Gastroesophageal sphincter (tissue), 4 donors: ENCODE measurements at places on chromosomes 4 and X.

GRCh38 chr4:4849524-4850193, 9.8 kb upstream of the MSX1 start:
- no peak for ATAC-seq
- no peaks in the 10 kb centered on the region for H3K36me3 ChIP-seq
- no peaks in the 10 kb centered on the region for H3K4me1 ChIP-seq
- no peak overlapping the region for H3K4me3 ChIP-seq

DNA sequence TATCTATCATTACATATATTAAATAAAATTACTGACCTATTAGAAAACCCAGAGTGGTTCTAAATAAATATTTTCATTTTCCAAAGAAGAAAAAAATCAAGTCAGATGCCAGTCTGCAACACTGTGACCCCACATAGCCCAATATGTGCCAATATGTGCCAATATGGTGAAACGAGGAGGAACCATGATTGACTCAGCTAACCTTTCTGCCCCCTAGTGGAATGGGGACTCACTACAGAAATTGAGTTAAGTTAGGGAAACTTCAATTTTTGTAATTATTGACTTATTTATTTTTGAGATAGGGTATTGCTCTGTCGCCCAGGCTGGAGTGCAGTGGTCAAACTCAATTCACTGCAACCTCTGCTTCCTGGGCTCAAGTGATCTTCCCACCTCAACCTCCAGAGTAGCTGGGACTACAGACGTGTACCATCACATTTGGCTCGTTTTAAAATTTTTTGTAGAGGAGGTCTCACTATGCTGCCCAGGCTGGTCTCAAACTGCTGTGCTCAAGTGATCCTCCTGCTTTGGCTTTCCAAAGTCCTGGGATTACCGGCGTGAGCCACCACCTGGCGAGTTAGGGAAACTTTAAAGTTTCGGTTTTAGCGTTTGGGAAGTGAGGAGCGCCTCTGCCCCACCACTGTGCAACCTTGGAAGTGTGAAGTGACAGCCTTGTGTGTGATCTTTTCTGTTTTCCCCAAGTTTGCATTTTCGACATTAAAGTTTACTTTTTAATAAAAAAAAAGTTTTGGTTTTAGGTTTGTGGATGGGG, 116.8 kb upstream of the SHISA3 start:
- H3K4me3 ChIP-seq, result no peak overlapping the region
- no peak for ATAC-seq
- H3K27ac ChIP-seq, result no peak overlapping the region
- no peaks in the 10 kb centered on the region for H3K4me1 ChIP-seq
- no peaks in the 10 kb centered on the region for H3K36me3 ChIP-seq

DNA sequence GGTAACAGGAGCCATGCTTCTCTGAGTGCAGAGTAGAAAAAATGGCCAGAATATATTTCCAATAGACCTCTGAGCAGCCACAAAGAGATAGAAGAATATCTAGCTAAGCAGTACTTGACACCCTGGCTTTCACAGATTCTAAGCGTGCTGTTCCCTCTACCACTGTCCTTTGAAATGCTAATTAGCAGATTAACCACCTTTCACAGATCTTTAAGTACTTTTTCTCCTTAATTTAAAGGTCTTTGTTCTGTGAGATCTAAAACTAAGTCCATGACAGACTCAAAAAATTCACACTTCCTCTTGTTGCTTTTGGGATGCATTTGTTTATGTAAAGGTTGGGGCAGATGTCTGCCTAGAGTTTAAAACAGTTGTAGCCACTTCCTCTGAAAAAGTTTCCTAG, 28.3 kb upstream of the MAGEC2 start:
- no peaks in the 10 kb centered on the region for H3K4me1 ChIP-seq
- no peaks in the 10 kb centered on the region for H3K36me3 ChIP-seq
- no peak overlapping the region for H3K27ac ChIP-seq
- no peak overlapping the region for H3K4me3 ChIP-seq
- no peaks in the 10 kb centered on the region for H3K27me3 ChIP-seq

DNA sequence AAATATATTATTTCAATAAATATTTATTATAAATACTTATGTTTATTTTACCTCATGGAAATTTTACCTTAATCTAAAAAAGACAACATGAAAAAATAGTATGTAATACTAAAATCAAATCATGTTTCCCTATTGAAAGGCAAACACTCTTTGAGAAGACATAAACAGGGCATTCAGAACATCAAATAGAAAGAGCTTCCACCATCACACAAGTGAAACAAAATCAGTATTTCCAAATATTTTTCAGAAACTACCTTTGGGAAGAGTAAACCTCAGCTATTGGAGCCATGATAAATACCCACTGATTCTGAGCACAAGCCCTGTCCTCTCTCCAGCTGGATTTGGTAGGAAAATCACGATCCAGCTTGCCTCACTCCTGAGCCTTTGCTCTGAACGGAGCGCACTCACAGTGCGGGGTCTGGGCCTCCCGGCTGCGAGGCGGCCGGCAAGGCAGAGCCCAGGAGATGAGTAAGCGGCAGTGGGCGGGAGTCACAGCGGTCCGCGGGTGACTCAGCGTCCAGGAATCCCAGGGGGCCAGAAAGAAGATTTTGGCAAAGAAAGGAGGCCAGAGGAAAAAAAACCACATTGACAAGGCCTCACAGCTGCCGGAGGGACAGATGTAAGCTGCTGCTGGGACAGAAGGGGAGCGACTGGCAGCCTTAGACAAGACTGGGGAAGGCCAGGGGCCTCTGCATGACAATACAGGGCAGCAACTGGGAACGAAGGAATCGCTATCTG, 14.7 kb upstream of the ANXA5 start:
- H3K27ac ChIP-seq, result peak overlapping the region; percentile 81
- ATAC-seq, result peak; percentile 99
- no peaks in the 10 kb centered on the region for H3K27me3 ChIP-seq
- peak overlapping the region; percentile 28 for H3K4me3 ChIP-seq
- no peaks in the 10 kb centered on the region for H3K36me3 ChIP-seq

GRCh38 chr4:184442314-184442635, 32.1 kb downstream of the IRF2 start:
- peak overlapping the region; percentile 10 for H3K27ac ChIP-seq
- H3K4me1 ChIP-seq, result no peaks in the 10 kb centered on the region
- no peaks in the 10 kb centered on the region for H3K27me3 ChIP-seq
- ATAC-seq, result no peak
- no peaks in the 10 kb centered on the region for H3K36me3 ChIP-seq
- no peak overlapping the region for H3K4me3 ChIP-seq

DNA sequence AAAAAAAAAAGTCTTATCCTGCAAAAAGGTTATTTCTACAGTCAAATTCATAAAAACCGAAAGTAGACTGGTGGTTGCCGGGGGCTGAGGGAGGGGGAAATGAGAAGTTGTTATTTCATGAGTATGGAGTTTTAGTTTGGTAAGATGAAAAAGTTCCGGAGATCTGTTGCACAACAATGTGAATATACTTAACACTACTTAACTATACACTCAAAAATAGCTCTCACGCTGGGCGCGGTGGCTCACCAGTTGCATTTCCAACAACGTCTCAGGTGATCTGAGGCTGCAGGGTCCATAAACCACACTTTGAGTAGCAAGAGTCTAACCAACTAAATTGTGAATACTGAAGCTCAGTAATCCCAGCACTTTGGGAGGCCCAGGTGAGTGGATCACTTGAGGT, 52.4 kb downstream of the ANOS1 start:
- no peak overlapping the region for H3K4me3 ChIP-seq
- H3K4me1 ChIP-seq, result no peaks in the 10 kb centered on the region
- ATAC-seq, result no peak
- no peaks in the 10 kb centered on the region for H3K27me3 ChIP-seq
- no peak overlapping the region for H3K27ac ChIP-seq
- no peaks in the 10 kb centered on the region for H3K36me3 ChIP-seq

DNA sequence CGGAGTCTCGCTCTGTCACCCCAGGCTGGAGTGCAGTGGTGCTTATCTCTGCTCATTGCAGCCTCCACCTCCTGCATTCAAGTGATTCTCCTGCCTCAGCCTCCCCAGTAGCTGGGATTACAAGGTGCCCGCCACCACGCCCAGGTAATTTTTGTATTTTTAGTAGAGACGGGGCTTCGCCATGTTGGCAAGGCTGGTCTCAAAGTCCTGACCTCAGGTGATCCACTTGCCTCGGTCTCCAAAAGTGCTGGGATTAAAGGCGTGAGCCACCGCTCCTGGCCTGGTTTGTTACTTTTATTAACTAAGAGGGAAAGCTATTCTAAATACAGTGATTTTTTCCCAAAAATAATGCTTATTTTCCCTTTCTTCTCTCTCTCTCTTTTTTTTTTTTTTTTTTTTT, 866 bp upstream of the CENPE start:
- no peak for ATAC-seq
- peaks cover 3% of the 10 kb centered on the region for H3K27me3 ChIP-seq
- H3K36me3 ChIP-seq, result no peaks in the 10 kb centered on the region
- H3K4me3 ChIP-seq, result peak overlapping the region; percentile 73

DNA sequence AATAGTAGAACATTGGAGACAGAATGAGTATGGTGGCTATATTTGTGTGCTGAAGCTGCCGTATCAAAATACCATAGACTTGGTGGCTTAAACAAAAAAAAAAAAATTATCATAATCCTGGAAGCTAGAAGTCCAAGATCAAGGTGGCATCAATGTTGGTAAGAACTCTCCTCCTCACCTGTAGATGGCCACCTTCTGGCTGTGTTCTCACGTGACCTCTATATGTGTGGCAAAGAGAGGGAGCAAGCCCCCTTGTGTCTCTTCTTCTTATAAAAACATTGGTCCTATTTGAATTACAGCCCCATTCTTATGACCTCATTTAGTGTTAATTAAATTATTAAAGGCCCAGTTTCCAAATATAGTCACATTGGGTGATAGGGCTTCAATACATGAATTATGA, 1640.9 kb upstream of the PCDH7 start:
- no peak overlapping the region for H3K4me3 ChIP-seq
- H3K4me1 ChIP-seq, result no peaks in the 10 kb centered on the region
- no peaks in the 10 kb centered on the region for H3K27me3 ChIP-seq
- H3K27ac ChIP-seq, result no peak overlapping the region
- no peaks in the 10 kb centered on the region for H3K36me3 ChIP-seq
